Thymus (tissue), 14 donors: ENCODE measurements at places on chromosomes 6 and 20.

- DNase-seq = no peak
These were observed 7.6 kb upstream of the SYNDIG1 start for GRCh38 chr20:24461848-24462247.

DNA sequence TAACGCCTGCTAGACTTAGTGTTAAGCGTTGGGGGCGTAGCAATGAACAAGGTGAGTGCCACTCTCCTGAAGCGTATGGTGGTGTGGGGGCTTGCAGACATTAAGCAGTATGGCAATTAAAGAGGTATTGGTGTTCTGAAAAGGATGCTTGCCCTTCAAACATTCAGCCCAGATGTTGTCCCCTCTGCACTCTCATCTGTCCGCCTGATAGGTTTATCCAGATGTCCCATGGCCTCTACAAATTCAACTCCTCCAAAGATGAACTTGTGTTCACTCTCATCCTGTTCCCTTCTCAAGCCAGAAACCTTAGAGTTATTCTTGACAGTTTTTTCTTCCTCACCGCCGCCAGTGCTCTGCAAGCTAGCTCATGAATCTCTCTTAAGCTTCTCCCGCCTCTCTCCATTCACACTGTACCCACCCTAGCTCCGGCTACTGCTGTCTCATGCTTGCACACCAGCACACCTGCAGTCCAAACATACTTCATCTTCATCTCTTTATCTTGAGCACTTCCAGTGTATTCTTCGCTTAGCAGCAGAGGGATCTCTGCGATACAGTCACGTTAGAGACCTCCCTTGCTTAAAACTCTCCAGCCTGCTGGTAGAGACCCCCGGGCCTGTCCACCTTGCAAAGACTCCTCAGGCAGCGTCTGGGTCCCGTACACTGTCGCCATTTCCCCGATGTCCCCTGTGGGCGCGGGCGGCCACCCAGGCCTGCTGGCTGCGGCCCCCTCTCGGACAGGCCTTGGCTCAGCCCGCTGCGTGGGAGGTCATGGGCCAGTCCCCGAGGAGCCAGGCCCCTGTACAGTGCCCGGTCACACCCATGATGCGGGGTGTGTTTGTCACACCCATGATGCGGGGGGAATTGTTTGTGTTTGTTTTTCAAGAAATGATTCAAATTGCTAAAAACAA is 962 bp downstream of the DDX27 start:
- DNase-seq = no peak

DNA sequence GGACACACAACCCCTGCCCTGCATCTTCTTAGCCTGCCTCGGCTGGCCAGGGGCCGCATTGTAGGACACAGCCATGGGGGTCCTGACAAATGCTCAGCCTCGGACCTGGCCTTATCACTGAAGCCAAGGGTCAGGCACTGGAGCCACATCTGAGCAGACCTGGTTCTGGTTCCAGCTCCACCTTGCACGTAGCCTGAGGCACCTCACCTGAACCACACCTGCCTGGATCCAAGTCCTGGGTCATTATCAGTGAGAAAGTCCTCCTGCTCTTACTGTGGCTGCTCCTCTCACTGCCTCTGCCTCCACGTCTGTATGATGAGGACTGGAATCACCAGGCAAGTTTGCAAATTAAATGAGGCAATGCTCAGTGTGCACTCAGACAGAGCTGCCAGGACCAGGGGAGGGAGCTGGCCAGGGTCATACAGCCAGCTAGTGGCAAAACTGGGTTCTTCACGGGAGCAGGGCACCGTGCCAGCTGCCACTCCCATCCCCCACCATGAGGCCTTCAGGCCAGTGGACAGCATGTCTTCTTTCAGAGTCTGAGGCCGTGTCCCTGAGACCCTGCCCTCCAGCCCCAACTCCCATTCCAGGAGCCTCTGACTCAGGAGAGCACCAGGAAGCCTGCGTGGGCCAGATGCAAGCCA is 40.2 kb downstream of the MRPL14 start:
- no peak for DNase-seq

- DNase-seq = no peak
These were observed 268.0 kb downstream of the TFAP2A start for GRCh38 chr6:10146715-10147451.

DNA sequence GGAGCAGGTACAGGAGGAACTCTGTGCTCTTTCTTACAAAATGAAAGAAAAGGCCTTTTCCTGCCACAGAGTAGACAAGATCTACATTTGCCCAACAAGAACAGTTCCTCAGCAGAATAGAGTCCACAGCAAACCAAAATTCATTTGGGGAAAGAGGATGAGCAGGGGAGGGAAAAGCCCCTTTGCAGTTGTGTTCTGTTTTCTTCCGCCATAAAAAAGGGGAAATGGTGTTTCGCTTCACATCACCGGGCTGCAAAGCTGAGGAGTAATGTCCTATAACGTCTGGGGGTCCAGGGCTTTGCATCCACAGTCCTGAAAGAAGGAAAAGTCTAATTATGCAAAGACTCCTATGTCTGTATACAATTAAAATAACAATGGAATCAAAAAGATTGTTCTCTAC is at the start of gene GPR31:
TSS of gene GPR31 (minus strand) at position 118 of the 400 bp plus-strand sequence. CDS start 149 bp downstream, outside the sequence.
- no peak for DNase-seq

DNA sequence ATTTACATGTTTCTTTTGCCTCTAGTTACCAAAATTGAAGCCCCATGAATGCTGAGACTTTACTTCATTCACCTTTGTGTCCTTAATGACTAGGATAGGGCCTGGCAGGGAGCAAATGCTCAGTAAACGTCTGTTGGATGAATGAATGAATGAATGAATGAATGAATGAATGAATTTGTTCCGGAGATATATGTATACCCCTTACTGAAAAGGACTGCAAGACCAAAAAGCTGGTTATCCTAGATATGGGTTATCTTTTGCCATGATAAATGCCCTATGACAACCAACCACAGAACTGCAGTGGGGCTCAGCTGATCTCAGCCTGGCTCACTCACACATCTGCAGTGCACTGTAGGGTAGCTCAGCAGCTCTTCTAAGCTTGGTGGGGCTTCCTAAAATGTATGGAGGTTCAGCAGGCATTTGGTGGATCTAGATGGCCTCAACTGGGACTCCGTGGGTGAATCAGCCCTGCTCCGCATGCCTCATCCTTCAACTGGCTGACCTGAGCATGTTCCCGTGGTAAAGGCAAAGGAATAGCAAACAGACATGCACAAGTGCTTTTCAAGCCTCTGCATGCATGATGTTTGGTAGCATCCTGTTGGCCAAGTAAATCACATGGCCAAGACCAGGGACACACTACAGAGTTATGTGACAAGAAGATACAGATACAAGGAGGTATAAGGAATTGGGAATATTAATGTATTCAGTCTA is 378.7 kb upstream of the SOX4 start:
- DNase-seq = no peak

DNA sequence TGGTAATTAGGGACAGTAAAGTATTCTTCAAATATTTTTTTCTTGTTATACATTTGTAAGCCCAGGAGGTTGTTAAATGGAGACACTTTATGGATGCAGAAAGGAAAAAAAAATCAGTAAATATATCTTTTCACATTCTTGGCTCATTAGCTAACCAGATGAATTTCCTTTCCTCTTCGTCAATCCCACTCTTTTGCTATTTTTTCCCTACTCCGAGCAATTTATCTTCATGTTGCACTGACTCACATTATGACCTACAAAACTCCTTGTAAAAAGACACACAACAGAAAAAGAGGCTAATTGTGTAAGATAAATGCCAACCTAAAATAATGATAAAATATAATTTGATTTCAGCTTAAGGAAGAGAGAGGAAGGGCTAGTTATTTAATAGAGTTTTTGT is 472.9 kb upstream of the ZNF337 start:
- no peak for DNase-seq
